NCI-H2171 treated with DMSO at 0.1 percent for 48 hours (cell line): ENCODE measurements at places on chromosomes 13 and 19.

DNA sequence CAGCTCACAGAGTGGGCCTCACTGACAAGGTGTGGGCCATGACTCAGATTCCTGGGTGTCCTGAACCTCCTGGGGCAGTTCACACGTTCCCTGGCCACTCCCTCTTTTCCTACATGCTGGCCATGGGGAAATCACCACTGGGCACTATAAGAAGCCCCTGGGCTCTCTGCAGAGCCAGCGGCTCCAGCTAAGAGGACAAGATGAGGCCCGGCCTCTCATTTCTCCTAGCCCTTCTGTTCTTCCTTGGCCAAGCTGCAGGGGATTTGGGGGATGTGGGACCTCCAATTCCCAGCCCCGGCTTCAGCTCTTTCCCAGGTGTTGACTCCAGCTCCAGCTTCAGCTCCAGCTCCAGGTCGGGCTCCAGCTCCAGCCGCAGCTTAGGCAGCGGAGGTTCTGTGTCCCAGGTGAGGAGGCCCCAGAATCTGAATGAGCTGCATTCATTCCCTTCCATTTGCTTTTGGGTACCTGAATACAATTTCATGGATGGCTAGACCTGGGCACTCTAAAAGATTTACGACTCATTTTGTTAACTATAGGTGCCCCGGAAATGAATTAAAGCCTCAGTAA, at the start of gene OLFM4:
Gene OLFM4 (plus strand): TSS at position 177 of the 567 bp plus-strand sequence. CDS start 24 bp downstream, at position 201.
- DNase-seq = no peak

- DNase-seq = no peak
These were observed 746.9 kb downstream of the EFNB2 start for GRCh38 chr13:105788530-105788929.

DNA sequence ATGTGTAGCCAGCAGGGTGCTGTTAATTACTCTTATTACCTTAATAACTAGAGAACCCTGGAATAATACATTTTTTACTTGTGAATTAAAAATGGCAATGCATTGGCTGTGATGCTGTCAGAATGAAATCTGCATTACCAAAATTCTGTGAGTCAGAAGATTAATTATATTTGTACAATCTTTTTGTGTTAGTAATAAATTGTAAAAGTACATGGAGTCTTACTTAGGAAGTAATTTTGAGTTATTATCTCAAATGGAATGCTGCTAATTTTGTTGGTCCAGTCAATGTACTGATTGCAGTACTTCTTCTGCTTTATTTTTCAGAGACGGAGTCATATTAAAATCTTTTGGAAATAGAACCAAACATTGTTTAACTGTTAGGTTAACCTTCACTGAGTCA, 152.0 kb upstream of the SLC10A2 start:
- DNase-seq = no peak

DNA sequence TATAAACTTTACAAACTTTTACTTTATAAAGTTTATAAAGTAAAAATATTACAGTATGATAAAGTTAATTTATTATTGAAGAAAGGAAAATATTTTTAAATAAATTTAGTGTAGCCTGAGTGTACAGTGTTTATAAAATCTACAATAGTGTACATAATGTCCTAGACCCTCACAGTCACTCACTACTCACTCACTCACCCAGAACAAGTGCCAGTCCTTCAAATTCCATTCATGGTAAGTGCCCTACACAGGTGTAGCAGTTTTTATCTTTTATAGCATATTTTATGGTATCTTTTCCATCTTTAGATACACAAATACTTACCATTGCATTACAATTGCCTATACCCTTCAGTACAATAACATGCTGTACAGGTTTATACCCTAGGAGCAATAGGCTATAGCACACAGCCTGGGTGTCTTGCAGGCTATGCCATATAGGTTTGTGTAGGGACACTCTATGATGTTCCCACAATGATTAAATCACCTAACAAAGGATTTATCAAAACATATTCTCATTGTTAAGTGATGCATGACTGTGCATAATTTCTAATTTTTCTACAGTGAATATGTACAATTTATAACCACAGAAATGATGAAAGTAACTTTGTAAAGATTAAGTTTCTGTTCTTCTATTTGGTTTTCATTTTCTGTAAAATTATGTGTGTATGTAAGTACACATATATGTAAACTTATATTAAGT, 98.0 kb downstream of the SPRY2 start:
- DNase-seq = no peak

DNA sequence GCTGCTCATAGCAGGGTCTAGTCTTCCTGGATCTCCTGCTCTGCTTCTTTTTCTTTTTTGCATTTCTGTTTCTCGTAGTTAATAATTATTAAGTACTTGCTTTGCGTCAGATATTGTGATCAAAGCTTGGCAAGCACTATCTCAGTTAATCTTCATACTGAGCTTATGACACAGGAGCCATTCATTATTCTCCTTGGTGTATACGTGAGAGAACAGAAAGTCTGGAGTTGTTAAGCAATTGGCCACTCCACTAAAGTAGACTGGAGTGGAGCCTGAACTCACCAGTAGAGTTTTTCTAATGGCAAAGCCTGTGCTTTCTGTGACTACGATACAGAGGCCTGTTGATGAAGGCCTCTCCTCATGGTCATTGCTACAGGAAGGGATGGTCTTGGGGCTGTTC, 285.9 kb downstream of the RFC3 start:
- no peak for DNase-seq

GRCh38 chr13:25085125-25085742, 10.7 kb upstream of the PABPC3 start:
- peak; percentile 2 for DNase-seq

DNA sequence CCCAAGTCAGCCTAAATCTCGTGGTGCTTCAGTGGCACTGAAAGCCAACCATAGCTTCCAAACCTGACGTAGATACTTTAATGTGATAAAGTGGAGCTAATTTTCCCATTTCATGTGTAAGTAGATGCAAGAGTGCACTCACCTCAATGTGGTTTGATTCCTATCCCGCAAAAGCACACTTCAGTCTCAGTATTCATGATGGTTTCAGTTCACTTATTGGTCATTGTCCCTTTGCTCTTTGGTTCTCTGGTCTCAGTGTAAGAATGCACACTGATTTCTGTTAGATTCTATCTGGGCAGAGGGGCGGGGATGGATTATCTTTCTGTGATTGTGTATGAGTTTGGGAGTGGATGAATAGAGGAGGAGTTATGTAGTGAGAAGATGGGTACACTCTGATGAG, 340.6 kb downstream of the KCNRG start:
- no peak for DNase-seq

DNA sequence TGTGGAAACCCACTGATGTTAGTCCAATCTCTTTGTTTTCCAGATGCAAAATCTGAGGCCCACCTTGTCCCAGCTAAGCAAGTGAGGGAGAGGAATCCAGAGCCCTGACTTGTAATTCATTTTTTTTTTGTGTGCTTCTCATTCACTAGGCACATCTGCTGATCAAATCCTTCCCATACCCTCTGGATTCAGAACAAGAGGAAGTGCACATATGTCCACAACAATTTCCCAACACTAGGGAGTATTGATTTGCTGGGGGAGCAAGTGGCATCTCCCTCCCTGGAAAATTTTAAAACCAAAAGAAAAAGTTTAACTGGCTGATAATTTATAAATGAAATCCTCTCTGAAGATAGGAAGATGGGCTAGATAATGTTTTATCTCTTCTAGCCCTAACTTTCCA, 94.6 kb upstream of the RFC3 start:
- DNase-seq = peak; percentile 9

DNA sequence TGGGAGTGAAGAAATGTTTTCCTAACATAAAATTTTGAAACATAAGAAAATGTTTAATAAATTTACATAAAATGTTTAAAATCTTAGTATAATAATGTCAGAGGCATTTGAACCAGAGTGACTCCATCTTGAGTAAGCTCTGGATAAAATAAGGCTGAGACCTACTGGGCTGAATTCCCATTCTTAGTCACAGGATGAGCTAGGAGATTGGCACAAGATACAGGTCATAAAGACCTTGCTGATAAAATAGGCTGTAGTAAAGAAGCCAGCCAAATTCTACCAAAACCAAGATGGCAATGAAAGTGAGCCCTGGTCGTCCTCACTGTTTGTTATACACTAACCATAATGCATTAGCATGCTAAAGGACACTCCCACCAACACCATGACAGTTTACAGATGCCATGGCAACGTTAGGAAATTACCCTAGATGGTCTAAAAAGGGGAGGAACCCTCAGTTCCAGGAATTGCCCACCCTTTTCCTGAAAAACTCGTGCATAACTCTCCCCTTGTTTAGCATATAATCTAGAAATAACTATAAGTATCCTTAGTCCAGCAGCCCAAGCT, 1184.0 kb downstream of the UQCRFS1 start:
- no peak for DNase-seq

DNA sequence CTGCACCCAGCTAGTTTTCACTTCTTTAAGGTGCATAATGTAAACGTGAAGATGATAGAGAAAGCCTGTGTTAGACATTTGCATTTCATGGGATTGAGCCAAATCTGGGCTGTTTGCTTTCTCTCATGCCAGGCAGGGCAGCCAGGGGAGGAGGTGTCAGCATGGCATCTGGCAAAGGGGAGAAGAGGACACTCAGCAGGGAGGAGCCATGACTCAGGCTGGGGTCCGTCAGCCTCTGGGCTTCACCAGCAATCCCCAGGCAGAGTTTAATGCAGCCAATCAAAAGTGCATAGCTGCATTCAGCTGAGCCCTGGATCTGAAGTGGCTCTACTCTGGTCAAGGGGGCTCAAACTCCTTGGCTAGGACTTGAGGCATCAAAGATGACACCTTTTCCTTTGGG, 23.5 kb downstream of the EBPL start:
- DNase-seq = no peak

DNA sequence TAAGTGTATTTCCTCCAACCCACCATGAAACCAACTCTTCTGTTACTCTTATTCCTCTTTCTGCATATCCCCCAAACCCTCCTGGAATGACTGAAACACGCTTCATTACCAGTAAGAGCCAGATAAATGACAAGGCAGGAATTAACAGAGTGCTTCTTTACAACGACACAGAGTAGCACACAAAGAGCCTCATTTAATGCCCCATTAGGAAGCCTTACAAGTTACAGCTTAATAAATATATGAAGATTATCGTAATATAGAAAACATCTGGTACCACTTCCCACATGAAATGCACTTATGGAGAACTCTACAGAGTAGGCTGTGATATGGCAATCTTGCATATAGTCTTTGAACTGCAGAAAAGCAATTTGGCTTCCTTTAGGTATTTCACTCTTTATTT, 116.8 kb downstream of the ENOX1 start:
- DNase-seq = no peak

DNA sequence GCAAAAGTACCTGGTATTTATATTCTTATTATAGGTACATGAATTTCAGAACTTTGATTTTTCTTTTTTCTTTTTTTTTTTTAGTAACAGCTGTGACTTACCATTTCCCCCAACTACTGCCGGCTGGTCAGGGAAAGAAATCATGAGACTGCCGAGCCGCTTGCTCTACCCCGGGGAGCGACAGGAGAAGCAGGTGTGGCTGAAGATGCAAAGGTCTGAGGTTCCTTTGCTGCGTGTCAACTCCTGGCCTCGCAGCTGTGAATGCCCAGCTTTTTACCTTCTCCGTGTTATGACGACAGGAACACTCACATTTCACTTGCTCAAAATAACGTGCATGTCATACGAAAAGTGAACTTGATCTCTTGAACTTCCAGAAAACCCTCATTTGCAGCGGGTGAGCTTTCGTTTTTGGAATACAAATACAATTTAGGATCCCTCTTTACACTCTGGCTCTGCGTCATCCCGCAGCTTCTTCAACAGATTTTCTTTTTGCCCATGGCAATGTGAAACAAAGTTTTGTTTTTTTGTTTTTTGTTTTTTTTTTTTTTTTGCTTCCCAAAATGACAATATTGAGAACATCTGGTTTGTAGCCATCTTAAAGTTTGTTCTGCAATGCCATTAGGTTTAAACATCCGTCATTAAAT, 117.9 kb downstream of the EFNB2 start:
- DNase-seq = no peak

- peak; percentile 92 for DNase-seq
These were observed 19.9 kb downstream of the TINCR start for GRCh38 chr19:5547881-5548280.

DNA sequence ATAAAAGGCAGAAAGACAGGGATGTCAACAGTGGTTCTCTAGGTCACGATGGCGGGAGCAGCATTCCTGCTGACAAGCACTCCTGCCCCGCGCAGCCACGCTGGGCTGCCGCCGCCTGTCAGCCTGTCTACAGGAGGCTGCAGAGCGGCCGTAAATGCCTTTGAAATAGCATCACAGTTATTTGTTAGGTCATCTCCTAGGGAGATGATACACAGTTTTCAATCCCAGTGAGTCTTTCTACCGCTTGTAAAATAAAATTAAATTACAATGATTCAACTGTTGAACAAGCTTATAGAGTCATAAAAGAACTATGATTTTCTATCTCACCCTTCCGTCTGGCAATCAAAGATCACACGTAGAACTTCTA, 7.3 kb upstream of the SLC7A9 start:
- DNase-seq = no peak

GRCh38 chr13:107457686-107458085, 757.6 kb downstream of the LIG4 start:
- DNase-seq = no peak

DNA sequence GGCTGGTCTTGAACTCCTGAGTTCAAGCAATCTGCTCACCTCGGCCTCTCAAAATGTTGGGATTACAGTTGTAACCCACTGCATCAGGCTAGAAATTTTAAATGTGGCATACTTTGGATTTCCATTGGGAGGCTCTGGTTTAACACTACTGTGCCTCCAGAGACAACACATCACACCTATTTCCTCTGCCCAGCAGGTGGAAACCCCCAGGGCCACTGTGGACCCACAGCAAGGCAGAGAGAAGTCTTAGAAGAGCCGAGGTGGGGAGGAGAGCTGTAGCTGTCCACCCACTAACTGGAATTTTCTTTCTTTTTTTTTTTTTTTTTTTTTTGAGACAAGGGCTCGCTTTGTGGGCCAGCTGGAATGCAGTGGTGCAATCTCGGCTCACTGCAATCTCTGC, 39.4 kb downstream of the IER2 start:
- no peak for DNase-seq

DNA sequence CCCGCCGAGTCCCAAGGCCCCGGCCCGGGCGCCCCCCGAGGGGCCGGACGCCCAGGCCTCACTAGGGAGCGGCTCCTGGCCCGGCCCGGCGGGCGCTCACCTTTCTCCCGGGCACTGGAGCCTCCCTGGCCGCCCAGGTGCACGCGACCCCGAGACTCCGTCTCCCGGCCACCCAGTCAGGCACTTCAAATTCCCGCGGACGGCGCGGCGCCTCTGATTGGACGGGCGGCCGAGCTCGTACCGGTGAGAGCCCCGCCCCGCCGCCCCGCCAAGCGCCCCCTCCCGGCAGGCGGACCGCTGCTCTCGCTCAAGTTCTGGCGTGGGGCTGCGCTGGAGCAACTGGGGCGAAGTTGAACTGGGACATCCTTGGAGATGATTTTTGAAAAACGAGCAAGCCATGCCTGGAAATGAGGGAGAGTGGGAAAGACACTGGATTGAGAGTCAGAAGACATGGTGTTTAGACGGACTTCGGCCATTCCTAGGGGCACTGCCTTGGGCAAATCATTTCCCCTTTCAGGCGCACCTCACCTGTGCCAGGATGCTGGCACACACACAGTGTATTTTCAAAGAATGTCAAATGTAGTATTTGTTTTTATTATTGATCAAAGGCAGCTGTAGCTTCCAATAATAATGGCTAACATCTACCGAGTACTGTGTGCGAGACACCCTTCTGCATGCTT, 485.3 kb downstream of the UQCRFS1 start:
- no peak for DNase-seq
